ENCODE measurements at places on chromosomes 12 and 14. TPM values are rescaled to one million over a fixed set of nuclear protein-coding genes. Genes with fewer than 3 reads are reported as not detected.

- DNase-seq = no peak
These were observed 267.6 kb upstream of the PRICKLE1 start for GRCh38 chr12:42857106-42857505.

The STON2 gene
- not detected for polyA plus RNA-seq

The KRT78 gene
- not detected for polyA plus RNA-seq

The ZNF891 gene
- polyA plus RNA-seq = 0.43 TPM

GRCh38 chr14:63460680-63461369 lies 82.4 kb downstream of the PPP2R5E start:
- no peak for DNase-seq

DNA sequence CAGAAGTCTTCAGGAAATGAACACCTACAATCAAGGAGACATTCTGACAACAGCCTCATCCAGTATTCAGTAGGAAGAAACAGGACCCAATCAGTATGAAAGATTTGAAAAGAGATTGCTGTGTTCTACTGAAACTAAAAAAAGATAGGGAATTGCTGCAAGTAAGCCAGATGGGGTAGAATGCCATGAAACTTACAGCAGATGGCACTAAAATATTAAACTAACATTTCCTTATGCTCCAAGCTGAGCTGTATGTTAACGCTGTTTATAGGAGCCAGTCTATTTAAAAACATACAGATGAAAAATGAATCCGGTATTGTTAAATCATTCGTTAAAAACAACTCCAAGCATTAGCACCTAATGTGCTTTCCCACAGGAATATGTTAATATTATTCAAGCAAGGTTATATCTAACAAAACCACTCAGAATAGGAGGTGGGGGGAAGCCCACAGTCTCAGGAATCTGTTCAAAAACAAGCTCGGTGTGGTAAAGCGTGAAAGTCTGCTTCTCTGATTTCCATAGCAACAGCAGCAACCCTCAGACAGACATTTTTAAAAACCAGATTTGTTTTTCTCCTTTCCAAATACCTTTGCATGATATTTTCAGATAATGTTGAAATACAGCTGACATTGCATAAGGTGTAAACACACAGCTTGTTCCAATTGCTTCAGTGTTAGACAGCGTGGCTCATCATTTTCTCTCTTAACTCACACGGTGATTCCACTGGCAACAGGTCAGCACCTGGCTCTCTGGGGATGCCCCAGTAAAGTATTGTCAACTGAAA lies 131.4 kb upstream of the CCDC175 start:
- no peak for DNase-seq

GRCh38 chr14:99344051-99344758 lies 72.2 kb upstream of the BCL11B start:
- no peak for DNase-seq

- DNase-seq = no peak
These were observed 146.8 kb upstream of the SLC38A2 start for GRCh38 chr12:46519407-46519806.

DNA sequence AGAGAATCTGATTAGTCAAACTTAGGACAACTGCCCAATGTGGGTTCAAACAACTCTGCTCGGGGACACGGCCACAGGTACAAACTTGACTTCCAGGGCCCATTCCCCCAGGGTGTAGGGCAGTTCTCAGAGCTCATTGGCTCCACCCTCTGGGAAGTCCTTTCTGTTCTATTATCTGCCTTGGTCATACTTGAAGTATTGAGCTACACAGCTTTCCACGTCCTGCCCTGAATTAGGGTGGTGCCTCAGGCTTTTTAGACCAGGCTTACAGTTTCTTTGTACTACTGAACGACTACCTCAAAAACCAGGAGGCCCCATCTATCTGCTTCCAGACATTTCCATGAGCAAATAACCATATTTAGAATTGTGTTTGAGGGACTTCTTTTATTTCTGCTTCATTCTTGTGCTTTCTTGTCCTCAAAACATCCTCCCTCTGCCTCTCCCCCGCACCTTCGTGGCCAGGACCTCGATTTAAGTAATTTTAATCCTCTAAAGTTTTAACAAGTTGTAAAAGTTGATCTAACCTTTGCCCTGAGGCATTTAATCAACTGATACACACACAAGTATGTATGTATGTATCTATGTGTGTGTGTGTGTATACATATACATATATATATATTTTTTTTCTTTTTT lies 281.7 kb upstream of the AMIGO2 start:
- DNase-seq = no peak

DNA sequence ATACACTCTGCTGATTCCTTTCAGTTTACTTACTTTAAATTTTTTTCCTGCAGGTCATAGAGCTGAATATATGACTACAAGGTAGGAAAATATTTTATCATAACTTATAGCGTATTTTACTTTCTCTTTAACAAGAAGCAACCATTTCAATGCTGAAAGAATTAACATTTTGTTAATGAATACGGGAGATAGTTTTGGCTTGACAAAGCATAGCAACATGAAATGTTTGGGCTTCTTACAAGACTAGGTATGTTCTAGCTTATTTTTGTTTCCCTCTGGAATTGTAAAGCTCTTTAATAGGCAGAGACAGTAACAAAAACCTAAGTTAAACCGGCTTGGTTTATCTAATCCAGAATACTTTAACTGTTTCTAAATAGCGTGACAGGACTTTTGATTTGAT lies 135.2 kb downstream of the KICS2 start:
- DNase-seq = no peak

The ANG gene
- polyA plus RNA-seq = 5.1 TPM

DNA sequence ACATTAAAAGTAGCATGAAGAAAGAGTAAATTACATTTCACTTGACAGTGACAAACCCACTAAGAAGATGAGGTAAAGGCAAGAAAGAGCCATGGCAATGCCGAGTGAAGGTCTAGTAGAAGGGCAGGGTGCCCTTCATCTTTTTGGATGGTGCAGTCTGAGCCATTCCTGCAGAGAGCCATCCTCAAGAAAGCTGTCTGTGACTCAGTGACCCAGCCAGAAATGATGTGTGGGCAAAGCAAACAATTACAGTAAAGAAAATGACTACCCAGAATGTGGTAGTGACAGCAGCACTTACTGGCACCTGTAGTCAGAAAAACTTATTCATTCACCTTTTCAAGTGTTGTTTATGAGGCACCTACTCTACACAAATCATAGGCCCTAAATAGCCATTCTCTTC lies 281.7 kb downstream of the DUSP6 start:
- DNase-seq = no peak

The CFAP54 gene
- 1.2 TPM for polyA plus RNA-seq

Measured in AG04450 (cell line).